NCI-H1436 treated with DMSO at 0.1 percent for 48 hours (cell line): ENCODE measurements at places on chromosomes 3 and 15.

DNA sequence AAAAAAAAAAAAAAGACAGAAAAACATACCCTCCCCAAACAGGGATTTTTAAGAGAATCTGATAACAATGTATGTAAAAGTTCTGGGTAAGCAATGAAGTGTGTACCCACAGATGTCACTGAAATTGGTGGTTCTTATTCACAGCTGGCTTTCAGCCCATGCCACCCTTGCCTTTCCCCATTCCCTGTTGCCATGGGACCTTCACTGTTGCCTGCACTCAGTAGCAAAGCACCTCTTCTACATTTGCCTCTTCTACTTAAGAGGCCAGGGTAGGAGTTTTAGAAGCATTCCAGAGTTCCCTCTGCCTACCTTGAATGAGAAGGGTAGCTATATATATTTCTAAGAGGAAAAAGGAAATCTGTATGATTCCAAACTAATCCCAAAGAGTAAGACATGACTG is 57.4 kb downstream of the FMN1 start:
- DNase-seq = no peak

DNA sequence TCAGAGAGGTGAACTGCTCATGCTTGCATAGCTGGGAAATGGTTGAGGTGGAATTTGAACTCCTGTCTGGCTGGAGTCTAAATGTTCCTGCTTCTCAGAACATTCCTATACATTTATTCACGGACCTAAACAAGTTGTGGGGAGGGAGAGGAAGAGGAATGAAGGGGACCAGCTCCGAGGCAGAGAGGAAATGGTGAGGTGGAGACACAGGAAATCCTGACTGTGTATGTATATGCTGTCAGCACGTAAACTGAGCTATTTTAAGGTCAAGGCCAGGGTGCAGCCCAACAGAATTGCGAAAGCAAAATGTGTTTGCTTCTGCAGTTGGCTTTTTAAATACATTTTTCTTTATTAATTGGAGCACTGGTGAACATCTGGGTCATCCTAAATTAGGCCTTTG is 74.1 kb upstream of the POMGNT2 start:
- DNase-seq = no peak

GRCh38 chr15:52563501-52564060 is 5.2 kb downstream of the ARPP19 start:
- DNase-seq = no peak

- DNase-seq = peak; percentile 69
Measured at GRCh38 chr3:107753494-107753893, 230.7 kb downstream of the BBX start.

GRCh38 chr3:65112751-65113300 is 425.0 kb upstream of the ADAMTS9 start:
- no peak for DNase-seq

GRCh38 chr3:152445212-152445611 is 176.5 kb downstream of the MBNL1 start:
- DNase-seq = no peak

DNA sequence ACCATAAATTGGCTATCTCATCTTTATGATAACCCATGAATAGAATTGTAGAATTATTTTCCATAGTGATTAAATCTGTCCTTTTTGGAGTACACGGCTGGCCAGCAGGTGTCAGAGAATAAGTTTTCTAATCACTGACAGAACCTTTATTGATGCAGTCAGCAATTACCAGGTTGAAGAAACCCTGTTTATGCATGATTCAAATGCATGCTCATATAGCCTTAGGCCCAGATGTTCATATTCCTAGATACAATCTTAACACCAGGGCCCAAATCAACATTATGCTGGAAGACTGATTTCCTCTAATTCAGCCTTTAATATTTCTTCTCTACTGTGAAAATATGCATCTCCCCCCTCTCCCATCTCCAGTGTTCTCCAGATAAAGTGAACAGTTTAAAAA is 243.5 kb upstream of the DCBLD2 start:
- DNase-seq = no peak

GRCh38 chr15:59063042-59063441 is 41.9 kb upstream of the CCNB2 start:
- DNase-seq = no peak

DNA sequence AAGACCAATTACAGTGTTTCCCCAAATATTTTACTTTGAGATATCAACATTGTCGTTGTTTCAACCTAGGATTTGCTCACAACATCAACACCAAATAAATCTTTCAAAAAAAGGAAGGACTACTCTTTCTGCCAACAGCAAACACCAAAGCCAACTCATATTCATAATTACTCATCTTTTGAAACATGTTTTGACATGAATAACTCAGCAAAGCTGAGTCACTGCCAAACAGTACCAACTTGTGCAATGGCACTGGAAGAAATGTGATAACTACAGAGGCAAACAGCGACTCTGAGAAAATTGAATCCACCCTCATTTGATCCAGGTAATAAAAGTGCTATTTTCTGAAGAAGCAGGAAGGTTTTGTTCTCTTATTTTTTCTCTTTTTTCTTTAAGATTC is 67.2 kb downstream of the PEX5L start:
- DNase-seq = no peak

GRCh38 chr15:60627298-60627943 is 148.5 kb upstream of the ICE2 start:
- no peak for DNase-seq

GRCh38 chr3:170232266-170232665 is 10.0 kb downstream of the PRKCI start:
- no peak for DNase-seq

- no peak for DNase-seq
Measured at GRCh38 chr3:89571707-89572106, 464.3 kb downstream of the EPHA3 start.

DNA sequence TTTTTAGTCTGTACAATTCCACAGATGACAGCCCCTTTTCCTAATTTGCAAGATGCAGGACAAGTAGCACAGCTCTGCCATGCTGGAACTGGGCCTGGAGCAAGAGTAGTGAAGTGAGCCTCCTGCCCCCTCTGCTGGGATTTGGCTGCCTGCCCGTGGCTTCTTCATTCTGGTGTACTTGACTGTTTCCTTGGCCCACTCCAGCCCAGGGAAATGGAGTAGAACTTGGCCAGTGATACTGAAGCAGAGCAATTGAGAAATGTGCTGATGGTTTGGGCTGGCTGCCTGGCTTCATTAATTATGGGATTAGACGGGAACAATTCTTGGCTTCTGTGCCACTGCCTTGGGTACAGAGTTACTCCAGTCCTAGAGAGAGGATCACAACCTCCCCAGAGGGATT is 2.8 kb downstream of the GPD1L start:
- DNase-seq = no peak

DNA sequence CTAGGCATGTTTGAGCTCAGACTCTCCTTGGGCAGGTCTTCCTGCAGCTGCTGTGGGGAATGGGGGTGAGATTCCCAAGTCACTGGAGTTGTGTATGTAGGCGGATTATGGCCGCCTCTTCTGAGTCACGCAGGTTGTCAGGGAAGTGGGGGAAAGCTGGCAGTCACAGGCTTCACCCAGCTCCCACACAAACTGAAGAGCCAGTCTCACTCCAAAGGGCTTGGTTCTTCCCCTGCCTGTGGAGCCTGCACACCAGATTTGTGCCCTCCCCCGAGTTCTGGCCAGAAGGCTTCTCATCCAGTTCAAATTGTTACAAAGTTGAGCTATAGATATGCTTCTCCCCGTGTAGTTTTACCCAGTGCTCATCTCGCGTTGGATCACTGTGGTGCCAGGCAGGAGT is 53.5 kb downstream of the CPNE4 start:
- no peak for DNase-seq

DNA sequence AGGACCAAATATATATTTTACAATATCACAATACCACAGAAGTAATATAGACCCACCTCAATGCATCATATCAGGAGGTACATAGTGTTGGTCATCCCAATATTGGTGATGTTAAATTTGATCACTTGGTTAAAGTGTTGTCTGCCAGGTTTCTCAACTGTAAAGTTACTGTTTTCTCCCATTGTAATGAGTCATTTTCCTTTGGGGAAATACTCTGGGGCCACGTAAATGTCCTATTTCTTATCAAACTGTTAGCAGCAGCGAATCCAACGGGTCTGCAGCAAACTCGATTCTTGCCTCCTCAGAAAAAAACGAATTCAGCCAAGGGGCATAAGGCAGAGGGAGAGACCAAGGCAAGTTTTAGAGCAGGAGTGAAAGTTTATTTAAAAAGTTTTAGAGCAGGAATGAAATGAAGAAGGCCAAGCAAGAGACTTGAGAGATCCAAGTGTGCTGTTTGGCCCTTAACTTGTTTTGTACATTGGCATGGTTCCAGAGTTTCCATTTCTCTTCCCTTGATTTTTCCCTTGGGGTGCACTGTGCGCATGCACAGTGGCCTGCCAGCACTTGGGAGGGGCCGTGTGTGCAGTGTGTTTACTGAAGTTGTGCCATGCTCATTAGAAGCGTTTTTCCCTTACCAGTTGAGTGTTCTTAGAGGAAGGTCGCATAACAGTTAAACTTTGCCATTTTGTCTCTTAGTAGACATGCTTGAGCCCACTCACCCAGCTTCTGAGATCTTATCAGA is 512.5 kb downstream of the AGBL1 start:
- DNase-seq = no peak

DNA sequence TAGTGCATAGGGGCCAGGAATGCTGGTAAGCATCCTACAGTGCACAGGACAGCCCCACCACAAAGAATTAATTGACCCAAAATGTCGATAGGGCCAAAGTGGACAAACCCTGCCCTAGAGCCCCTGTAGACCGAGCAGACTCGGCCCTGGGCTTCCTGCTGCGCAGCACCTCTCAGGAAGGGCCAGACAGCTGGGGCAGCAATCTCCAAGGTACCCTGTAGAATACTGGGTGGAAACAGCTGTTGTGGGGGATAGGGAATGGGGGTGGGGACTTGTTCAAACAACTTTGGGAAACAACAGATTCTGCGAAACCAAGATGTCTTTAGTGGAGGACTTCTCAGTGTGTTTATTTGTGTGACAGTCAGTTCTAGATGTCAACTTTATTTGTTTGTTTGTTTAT is 67.1 kb downstream of the MRPL46 start:
- DNase-seq = no peak

- DNase-seq = no peak
Measured at GRCh38 chr3:31472479-31473390, 60.0 kb upstream of the STT3B start.

DNA sequence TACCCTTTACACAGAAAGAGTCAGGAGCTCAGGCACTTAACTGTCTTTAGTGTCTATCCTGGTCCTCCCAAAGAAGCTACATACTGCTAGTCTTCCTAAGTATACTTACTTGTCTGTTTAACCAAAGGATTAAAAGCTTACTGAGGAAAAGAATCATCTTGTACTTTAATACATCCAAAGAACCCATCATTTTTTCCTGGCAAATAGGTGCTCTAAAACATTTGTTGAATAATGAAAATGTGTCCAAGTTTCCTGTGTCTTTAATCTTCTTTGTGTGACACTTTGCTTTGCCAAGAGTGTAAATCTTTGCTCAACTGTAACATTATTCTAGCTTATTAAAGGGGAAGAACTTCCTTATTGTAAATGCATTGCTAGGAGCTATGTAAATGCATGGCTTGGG is 519.2 kb downstream of the OTOL1 start:
- DNase-seq = no peak

GRCh38 chr3:133258358-133258757 is 141.5 kb upstream of the BFSP2 start:
- no peak for DNase-seq

DNA sequence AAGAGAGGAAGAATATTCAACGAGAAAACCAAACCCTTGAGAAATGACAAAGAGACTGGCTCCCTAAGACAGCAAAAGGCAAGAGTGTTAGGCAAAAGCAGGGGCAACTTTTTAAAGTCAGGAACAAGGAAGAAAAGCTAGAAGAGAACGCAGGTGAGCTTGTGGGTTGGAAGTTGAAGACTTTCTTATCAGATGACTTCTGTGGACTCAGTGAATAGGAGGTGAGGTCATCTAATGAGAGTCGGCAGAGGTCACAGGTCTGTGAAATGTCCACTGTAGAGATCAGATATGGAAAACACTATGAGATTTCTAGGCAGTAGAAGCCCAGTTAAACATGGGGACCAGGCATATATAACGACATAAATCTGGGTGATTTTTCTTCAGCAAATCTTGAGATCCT is 27.2 kb upstream of the TNIK start:
- DNase-seq = no peak

DNA sequence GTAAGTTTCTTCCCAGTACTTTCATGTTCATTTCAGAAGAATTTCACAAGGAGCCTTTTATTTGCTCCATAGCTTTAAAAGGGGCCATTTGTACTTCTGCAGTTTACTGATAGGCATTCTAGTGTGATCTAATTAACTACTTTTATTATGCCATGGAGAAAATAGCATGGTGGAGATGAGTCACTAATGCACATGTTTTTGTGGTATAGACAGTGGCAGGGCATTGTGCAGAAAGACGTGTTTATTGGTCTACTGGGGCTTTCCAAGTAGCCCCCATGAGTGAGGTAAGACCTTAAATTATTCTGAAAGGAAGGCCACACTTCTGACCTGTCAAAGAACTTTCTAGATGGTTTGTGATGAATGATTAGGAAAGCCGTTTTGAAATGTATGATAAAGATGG is 810.0 kb upstream of the NR2F2 start:
- no peak for DNase-seq

GRCh38 chr3:188446014-188446413 is 292.1 kb downstream of the LPP start:
- DNase-seq = no peak

GRCh38 chr15:51736069-51736468 is 1.4 kb downstream of the LYSMD2 start:
- no peak for DNase-seq

GRCh38 chr3:48034000-48034516 is 17.8 kb upstream of the MAP4 start:
- no peak for DNase-seq

- DNase-seq = no peak
Measured at GRCh38 chr15:70094690-70095311, 2.9 kb downstream of the TLE3 start.

DNA sequence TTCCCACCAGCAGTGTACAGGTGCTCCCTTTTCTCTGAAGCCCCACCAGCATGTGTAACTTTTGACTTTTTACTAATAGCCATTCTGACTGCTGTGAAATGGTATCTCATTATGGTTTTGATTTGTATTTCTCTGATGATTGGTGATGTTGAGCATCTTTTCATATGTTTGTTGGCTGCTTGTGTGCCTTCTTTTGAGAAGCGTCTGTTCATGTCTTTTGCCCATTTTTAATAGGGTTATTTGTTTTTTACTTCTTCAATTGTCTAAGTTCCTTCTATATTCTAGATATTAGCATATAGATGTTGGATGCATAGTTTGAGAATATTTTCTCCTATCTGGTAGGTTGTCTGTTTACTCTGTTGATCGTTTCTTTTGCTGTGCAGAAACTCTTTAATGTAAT is 14.6 kb downstream of the ACTC1 start:
- no peak for DNase-seq
